ENCODE measurements at places on chromosomes 2 and 18. TPM values are rescaled to one million over a fixed set of nuclear protein-coding genes. Genes with fewer than 3 reads are reported as not detected.
A peak's percentile ranks its signal among the peaks of the same experiment; 100 is the strongest.

GRCh38 chr18:4286256-4286655 is 168.9 kb downstream of the DLGAP1 start:
- DNase-seq, result no peak

GRCh38 chr2:7904319-7904718 is 777.5 kb upstream of the ID2 start:
- DNase-seq, result no peak

DNA sequence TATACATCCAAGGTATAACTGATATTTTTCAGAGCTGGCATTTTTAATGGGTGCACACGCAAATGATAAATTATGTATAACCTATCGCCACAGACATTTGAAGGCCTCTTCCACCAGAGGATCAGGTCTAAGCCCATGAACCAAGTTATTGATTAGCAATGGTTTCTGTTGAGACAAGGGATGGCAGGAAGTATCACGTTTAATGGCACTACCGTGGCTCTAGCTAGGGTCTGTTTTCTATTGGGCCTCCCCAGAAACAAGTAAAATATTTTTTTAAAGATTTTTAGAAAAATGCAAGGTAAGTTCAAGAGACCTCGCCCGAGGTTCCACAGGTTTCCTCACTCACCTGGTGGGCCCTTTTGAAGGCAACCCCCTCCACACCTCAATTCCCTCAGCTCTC is 667 bp downstream of the GFPT1 start:
- DNase-seq, result no peak

GRCh38 chr18:56327191-56327885 is 311.1 kb downstream of the TXNL1 start:
- no peak for DNase-seq

DNA sequence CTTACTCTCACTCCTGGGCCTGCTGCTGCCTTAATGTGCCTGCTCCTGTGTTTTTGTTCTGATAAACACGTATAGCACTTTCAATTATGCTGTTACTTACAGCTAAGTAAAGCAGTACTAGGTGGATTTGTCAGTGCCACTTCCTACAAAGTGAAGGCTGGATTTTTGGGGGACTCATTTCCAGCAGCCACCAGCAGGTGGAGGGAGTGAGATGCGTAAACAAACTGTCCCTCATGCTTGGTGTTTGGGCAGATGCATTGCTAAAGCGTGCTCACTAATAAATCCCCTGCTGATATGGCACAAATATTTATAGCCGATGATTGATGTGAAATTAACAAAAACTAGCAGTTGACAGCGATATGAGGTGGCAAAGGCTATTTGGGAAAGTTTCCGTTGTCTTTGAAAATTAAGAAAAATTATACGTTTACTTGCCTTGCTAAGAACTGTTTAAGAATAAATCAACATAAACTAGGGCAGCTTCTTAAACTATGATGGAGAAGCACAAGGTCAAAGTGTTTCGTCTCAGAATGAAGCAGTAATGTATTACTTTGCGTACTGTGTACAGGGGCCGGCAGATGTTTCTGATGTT is 101.7 kb downstream of the AGAP1 start:
- peak; percentile 53 for DNase-seq

DNA sequence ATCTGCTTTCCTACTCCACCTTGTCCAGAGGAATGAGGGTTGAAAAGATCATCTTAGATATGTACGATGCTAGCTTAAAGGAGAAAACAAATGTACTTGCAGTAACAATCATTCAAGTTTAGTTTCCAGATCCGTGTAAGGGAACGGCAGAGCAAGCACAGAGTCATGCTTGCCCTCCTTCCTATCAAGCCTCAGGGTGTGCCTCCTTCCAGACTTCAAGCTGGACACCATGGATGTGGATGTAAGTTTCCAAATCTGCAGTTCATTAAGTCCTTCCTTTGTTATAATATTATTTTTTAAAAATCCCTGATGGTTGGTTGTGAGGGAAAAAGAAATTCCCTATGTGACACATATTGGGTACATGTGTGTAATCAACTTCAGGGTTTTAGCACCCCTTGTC is 238.9 kb upstream of the NT5C1B start:
- DNase-seq, result no peak

DNA sequence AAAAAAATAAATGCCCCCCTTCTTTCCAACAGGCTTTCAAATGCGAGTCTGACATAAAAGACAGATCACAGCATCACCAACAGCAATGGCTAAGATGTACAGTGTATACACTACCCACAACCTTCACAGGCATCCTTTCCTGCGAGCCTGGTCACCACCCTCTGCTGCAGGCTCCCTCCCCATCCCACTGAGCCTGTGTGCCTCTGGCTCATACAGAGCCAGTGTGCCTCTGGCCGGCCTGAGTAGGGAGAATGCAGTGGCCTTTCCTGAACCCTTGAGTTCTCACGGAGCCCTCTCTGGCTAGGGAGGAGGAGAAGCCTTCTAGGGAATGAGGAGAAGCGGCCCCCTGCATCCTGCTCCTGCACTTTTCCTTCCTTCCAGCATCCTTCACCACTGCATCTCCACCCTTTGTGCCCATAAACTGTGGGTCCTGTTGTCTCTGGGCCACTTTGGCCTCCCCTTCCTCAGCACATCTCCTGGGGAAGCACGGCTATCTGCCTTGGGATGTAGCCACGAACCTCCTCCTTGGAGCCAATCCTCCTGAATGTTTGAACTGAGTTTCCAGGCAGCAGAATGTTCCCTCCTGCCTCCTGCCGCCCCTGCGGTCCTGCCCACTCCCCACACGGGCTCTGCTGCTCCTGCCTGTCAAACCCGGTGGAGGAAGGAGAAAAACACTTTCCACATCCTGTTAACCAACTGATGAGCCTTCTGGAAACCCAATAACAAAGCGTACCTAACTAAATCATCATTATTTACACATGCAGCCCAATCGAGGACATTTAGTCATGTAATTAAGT is 22.5 kb downstream of the GYPC start:
- no peak for DNase-seq

GRCh38 chr2:165074323-165074722 is 119.0 kb upstream of the SLC38A11 start:
- no peak for DNase-seq

GRCh38 chr2:7515327-7515726 is 598.1 kb downstream of the RNF144A start:
- no peak for DNase-seq

DNA sequence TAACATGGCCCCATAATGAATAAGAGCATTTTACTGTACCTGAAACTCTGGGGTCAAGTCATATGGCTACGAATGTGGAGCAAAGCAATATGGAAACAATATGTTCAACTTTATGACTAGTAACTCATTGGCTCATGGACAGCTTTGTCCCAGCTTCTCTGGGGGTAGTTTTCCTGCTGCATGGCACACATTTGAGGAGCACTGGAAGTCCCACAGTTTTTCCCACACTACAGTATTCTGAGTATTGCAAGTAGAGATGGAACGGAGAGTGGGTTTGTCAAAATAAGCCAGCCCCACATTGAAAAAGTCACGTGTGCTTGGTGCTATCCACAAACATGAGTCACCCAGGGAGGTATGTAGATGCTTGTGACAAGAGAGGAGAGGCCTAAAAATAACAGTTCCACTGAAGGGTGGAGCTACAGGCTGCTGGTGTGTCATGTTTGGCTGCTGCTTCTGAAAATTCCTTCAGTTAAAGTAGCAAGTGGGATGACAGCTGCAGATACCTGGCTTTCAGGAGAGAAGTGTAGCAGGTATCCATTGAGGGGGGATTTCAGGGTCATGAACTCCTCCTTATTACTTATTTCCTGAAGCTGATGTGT is 48.2 kb upstream of the CTAGE1 start:
- DNase-seq, result no peak

- no peak for DNase-seq
Measured at GRCh38 chr2:21944536-21944935, 820.8 kb downstream of the TDRD15 start.

DNA sequence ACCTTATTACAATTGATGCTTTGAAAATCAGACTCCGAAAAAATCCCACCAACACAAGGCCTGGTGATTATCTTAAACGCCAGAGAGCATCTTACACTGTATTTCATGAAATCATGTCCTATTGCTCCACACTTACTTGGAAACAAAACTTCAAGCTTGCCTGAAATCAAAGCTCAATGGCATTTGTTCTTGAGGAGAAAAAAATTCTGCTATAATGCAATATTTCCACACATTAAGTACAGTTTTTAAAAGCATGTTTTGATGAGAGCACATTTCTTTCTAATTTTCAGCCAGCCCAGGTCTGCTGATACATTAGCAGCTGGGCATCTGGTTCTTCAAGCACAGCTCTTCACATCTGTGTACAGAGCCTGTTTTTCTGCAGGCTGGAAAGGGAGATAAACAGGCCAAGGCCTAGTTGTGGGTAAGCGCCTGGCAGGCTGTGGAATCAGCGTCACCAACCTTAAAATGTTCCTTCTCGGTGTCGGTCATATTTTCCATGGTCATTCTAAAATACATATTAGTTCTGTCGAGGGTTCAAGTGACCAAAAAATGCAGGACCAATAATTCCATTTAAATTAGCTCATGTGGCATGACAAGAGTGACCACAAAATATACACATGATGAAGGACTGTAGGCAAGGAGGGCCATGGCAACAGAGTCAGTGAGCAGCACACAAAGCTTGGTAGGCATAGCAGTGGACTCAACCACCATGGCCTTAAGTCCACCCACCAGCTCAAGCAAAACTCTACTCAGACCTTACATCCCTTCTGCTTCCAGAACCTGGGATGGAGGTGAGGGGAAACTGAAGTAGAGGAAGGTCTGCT is 20.9 kb downstream of the SLC8A1 start:
- no peak for DNase-seq

GRCh38 chr2:26989156-26989555 is 18.7 kb downstream of the MAPRE3 start:
- DNase-seq, result no peak

DNA sequence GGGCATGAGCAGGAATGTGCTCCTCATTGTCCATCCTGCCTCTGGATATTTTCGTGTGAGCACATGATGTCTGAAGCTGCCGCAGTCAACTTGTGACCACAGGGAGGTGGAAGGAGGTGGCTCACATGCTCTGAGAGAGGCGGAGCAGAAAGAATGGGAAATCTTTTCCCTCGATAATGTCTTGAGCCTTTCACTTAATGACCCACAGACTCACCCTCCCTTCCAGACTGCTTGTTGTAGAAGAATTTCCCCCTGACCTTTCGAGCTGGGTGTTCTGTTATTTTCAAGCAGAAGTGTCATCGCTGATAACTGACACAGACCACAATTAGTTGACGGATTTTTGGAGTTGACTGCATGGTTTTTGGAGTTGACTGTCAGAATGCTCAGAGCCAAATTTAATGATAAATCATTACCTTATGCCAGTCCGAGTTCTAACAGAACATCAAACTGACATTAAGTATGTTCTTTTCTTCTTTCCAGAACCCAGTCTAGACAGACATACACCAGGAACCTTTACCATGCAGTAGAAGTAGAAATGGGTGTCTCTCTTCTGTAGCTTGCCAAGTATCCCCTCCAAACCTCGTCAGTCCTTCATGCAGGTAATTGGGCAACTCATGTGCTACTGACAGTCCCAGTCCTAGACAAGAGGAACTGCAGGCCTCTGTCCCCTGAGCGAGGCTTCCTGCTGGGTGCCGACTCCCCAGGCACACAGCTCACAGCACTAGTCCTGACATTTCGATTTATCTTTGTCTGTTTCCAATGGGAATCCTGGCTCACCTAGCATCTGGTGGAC is 29.4 kb upstream of the RTTN start:
- DNase-seq, result no peak

DNA sequence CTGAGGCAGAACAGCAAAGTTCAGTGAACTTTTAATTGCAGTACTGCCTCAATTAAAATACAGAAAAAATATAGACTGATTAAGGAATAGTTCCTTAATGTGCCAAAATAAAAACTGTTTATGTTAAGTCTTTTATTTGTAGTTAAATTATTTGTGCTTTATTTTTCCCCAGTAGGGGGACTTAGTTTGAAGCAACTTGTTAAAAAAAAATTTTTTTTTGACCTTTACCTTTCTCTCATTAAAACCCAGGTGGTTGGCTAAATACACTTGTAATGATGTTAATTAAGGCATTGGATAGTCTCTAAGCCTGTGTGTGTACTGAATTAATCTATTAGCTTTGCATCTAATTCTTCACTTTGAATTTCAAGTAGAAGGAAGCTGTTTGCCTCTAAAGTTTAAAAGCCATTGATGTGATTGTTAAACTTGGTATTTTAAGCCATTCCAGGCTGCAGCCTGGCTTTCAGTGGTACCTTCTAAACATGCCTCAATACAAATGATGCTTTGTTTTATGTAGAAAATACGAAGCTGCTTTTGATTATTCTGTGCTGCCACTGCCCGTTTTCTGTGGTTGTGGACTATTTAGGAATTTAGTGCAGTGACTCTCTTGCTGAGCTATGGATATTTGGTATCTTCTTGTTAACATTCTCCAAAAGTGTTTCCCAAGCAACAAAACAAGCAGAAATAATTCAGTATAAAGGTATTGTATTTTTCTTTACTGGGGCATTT is 102.9 kb downstream of the TANC1 start:
- DNase-seq, result no peak

DNA sequence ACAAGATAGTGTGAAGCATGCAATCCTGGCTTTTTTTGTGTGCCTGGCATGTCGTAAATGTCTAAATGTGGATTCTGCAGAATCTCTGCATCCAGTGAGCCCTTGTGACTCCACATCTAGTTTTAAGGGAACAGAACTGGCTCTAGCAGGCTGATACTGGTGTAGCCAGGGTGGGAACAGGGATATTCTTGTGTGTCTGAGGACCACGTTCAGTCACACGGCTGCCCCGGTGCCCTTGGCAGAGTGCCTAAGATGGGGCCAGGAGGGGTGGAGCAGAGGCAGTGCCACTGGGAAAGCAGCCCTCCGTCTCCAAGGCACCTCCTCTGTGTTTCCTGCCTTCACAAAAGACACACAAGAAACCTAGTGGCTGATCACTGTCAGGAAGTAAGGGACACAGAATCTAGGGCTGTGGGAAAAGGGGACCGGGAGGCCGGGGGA is 91.5 kb upstream of the PARD3B start:
- no peak for DNase-seq

DNA sequence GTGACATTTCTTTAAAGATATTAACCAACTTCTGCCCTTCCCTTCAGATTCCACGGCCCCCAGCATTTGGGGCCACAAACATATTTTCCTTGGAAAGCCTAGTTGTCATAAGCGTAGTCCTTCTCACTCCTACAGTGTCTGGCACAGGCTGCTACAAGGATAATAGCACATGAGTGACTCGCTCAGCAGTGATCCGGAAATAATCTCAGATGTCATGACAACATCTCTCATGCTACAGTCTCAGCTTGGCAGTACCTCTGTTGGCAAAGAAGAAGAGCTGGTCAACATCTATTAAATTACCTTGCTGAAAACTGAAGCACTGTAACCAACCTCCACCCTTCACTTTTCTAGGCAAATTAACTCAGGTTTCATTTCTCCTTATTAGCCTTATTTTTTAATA is 351.7 kb downstream of the RAD51AP2 start:
- DNase-seq, result no peak

STARD6 gene
- not detected for total RNA-seq

GALNT14 gene
- 4.7 TPM for total RNA-seq

IL1B gene
- 0.78 TPM for total RNA-seq

RAX gene
- not detected for total RNA-seq

SERPINB12 gene
- not detected for total RNA-seq

RGPD8 gene
- total RNA-seq, result 39.3 TPM

NAT8 gene
- not detected for total RNA-seq

SERPINB10 gene
- not detected for total RNA-seq

TPGS2 gene
- 101 TPM for total RNA-seq

WNT6 gene
- not detected for total RNA-seq
